ENCODE measurements at places on chromosomes 1 and 21. TPM values are rescaled to one million over a fixed set of nuclear protein-coding genes. Genes with fewer than 3 reads are reported as not detected.

Gene PPM1J
- total RNA-seq, result 0.59 TPM

Gene L1TD1
- total RNA-seq, result 0.12 TPM

Gene CELA2A
- total RNA-seq, result not detected

Gene RAD54L
- total RNA-seq, result 9.9 TPM

Gene OPRD1
- total RNA-seq, result 0.10 TPM

Gene CHODL
- total RNA-seq, result 0.22 TPM

Gene KRTAP10-3
- total RNA-seq, result not detected

Gene LORICRIN
- total RNA-seq, result not detected

Gene CSF3R
- total RNA-seq, result not detected

Gene FOXD2
- 1.0 TPM for total RNA-seq

Gene TSPAN1
- 1.6 TPM for total RNA-seq

- H3K4me3 ChIP-seq, result no peak overlapping the region
- DNase-seq, result no peak
- H3K36me3 ChIP-seq, result no peaks in the 10 kb centered on the region
- peaks cover 31% of the 10 kb centered on the region for H3K27me3 ChIP-seq
- H3K4me1 ChIP-seq, result no peaks in the 10 kb centered on the region
- H3K27ac ChIP-seq, result no peak overlapping the region
Measured at GRCh38 chr1:165434281-165434680, 10.6 kb downstream of the RXRG start.

DNA sequence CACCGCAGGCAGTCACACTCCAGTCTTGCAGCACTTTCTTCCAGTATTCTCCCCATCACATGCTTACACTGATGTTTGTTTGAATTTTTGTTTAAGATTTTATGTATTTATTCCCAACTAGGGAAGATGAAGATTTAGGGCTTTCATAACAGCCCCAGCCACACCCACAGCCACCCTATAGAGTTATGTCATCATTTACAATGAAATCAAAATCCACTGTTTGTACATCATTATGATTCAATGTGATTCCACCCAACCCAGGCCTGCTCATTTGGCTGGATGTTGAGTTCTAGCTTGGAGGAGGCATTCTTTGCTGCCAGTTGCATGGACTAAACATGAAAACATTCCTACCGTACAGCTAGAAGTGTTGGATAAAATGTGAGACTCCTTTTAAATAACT, 35.8 kb downstream of the RIPK4 start:
- H3K27ac ChIP-seq, result no peak overlapping the region
- peaks cover 22% of the 10 kb centered on the region for H3K4me1 ChIP-seq
- no peak for DNase-seq
- peaks cover 8% of the 10 kb centered on the region for H3K36me3 ChIP-seq

- H3K4me1 ChIP-seq, result no peaks in the 10 kb centered on the region
- no peaks in the 10 kb centered on the region for H3K36me3 ChIP-seq
- H3K27ac ChIP-seq, result no peak overlapping the region
- H3K27me3 ChIP-seq, result no peaks in the 10 kb centered on the region
- H3K4me3 ChIP-seq, result no peak overlapping the region
Measured at GRCh38 chr1:247656221-247656875, 23.2 kb downstream of the OR13G1 start.

DNA sequence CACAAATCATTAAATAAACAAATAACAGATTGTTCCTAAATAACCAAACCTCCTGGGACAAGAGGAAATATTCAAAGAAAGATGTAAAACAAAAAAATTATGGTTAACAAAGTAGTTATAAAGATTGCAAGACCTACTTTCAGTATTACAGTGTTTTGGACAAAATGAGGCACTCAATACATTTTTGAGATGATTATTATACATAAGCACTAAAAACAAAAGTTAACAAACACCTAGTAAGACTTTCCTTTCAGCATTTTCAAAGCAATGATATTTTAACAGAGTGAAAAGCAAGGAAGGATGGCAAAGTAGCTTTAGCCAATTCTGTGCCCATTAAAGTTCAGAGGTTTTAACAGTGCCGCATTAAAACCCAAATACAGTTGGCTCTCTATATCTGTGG, 17.2 kb downstream of the OMA1 start:
- no peak for DNase-seq
- H3K27ac ChIP-seq, result no peak overlapping the region
- no peaks in the 10 kb centered on the region for H3K4me1 ChIP-seq

DNA sequence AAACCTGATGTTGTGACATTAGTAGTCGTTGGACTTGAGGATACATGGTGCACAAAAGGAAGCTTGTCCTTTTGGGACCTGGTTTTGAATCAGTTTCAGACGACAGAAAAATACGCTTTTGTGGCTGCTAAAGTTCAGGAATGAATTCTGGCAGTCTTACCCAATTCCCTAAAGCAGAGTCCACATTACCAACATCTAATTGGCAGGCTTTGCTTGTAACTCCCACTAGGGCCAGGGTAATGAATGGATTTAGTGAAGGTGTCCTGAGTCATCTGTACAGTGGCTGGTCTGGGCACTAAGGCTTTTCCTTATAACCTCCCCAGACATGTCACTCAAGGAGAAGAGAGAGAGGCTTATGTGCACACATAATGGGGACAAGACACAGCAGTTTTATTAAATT, 66.2 kb upstream of the RNPC3 start:
- H3K4me3 ChIP-seq, result no peak overlapping the region
- H3K27me3 ChIP-seq, result no peaks in the 10 kb centered on the region
- no peaks in the 10 kb centered on the region for H3K36me3 ChIP-seq
- H3K27ac ChIP-seq, result no peak overlapping the region
- no peak for DNase-seq

GRCh38 chr1:201015551-201016091, 7.9 kb downstream of the KIF21B start:
- H3K4me1 ChIP-seq, result peaks cover 45% of the 10 kb centered on the region
- no peaks in the 10 kb centered on the region for H3K36me3 ChIP-seq
- no peaks in the 10 kb centered on the region for H3K27me3 ChIP-seq
- H3K4me3 ChIP-seq, result peak overlapping the region; percentile 52

DNA sequence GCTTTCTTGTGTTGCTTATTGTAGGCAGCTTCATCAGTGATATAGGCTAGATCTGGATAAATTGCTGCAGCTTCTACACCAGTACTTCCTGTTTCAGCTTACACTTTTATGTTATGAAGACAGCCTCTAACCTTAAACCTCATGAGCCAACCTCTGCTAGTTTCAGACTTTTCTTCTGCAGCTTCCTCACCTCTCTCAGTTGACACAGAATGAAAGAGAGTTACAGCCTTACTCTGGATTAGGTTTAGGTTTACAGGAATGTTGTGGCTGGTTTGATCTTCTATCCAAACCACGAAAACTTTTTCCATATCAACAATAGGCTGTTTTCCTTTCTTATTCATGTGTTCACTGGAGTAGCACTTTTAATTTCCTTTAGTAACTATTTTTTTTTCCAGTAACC, 76.9 kb upstream of the RNPC3 start:
- no peaks in the 10 kb centered on the region for H3K27me3 ChIP-seq
- H3K27ac ChIP-seq, result no peak overlapping the region
- no peak for DNase-seq
- H3K4me3 ChIP-seq, result no peak overlapping the region

- peaks cover 15% of the 10 kb centered on the region for H3K4me1 ChIP-seq
- H3K4me3 ChIP-seq, result no peak overlapping the region
- no peaks in the 10 kb centered on the region for H3K27me3 ChIP-seq
- no peak for DNase-seq
- H3K27ac ChIP-seq, result peak overlapping the region; percentile 46
Measured at GRCh38 chr1:100657876-100658715, 61.4 kb upstream of the VCAM1 start.

DNA sequence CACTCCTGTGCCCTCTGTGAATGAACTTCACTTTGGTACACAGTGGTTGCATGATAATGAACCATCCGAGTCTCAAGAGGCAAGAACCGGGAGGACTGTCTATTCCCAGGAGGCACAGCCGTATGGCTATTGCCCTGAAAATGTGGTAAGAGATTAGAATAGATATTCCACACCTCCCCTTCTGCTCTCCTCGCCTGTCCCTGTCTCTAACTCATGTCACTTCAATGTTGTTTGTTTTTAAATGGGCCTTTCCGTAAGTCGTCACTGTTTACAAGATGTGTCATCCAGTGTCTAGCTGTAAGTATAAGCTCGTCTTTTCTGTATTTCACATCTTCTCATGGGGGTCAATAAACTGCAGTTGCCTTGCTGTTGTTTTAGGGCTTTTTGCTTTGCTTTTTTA, 122.2 kb downstream of the PATJ start:
- no peaks in the 10 kb centered on the region for H3K4me1 ChIP-seq
- no peak overlapping the region for H3K4me3 ChIP-seq
- H3K36me3 ChIP-seq, result peaks cover 9% of the 10 kb centered on the region
- H3K27ac ChIP-seq, result no peak overlapping the region
- DNase-seq, result no peak

DNA sequence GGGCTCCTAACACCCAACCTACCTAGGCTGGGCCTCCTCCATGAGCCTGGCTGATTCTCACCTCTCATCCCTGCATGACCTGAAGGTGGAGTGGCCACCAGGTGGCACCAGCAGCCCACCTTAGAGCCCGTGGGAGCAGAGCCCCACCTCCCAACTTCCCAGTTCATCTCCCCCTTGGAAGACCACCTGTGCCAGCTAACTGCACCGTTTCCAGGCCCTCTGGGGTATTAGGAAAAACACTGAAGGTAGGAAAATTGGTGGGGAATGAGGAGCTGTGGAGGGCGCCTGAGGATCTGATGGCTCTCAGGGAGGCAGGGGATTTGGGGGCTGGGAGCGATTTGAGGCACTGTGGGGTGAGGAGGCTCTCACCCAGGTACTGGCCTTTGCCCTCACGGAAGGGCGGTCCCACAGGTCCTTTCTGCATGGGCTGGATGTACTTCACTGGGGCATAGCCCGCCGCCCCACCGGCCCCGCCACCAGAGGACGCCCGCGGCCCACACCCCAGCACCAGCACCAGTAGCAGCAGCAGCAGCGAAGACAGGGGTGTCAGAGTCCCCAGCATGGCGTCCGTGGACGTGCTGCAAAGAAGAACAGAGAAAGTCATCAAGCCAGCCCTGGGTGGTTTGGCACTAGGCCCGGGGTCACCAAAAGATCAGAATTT, 11.1 kb downstream of the ADPRS start:
- DNase-seq, result no peak
- no peaks in the 10 kb centered on the region for H3K36me3 ChIP-seq
- H3K4me3 ChIP-seq, result no peak overlapping the region
- H3K27me3 ChIP-seq, result no peaks in the 10 kb centered on the region

GRCh38 chr1:209029737-209030136, 553.8 kb upstream of the CAMK1G start:
- no peak overlapping the region for H3K27ac ChIP-seq
- no peaks in the 10 kb centered on the region for H3K4me1 ChIP-seq
- peaks cover 13% of the 10 kb centered on the region for H3K27me3 ChIP-seq
- no peak overlapping the region for H3K4me3 ChIP-seq
- no peaks in the 10 kb centered on the region for H3K36me3 ChIP-seq
- DNase-seq, result no peak

DNA sequence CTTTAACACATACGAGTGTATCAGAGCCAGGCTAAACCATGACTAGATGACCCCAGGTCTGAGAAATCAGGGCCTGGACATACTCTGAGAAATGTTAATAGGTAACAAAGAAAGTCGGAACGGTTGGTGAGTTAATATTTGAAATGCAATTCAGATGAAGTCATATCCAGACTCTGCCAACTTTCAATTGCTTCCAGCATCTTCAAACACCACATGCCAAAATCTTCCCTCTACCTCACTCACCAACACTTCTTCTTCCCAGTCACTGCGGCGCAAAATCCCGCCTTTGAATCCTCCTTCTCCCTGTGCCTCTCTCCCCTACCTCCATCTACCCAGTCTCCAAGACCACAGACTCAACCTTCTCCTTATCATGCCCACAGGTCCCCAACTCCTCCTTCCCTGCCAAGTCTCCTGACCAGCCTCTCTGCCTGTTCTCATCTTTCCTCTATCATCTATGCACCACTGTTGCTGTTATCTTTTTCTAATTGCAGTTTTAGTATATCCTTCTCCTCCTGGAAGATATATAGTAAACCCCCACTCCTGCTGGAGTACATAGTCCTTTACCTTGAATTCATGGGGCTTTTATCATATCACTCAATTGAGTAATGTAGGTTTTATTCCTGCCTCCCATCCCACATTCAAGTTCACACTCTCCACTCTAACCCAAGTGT, 41.3 kb downstream of the ZBTB18 start:
- peak overlapping the region; percentile 75 for H3K27ac ChIP-seq
- H3K4me3 ChIP-seq, result no peak overlapping the region
- H3K4me1 ChIP-seq, result peaks cover 15% of the 10 kb centered on the region
- DNase-seq, result no peak
- no peaks in the 10 kb centered on the region for H3K27me3 ChIP-seq

DNA sequence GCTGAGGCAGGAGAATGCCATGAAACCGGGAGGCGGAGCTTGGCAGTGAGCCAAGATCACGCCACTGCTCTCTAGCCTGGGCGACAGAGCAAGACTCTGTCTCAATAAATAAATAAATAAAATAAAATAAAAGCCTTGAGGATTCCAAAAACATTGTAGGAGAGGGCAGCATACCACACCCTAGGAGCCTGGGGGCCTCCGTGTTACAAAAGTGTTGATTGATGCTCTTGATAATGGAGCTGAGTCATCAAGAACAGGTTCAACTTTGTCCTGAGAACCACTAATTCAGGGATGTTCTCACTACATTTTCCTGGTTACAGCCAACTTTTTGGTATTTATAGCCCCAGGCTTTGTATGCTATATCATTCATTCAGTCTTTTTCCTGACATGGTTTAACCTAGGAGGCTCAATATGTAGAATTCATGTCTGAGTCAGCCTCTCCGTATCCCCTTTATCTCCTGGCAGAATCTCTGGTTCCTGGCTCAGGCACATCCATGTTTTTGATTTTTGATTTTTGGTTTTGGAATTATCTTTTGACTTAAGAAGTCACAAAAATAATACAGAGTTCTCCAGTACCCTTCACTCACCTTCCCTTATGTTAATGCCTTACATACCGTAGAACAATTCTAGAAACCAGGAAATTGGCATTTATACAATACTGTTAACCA, 69.4 kb downstream of the LRRC8D start:
- DNase-seq, result no peak
- H3K27me3 ChIP-seq, result no peaks in the 10 kb centered on the region
- no peaks in the 10 kb centered on the region for H3K36me3 ChIP-seq
- no peak overlapping the region for H3K27ac ChIP-seq
- H3K4me3 ChIP-seq, result no peak overlapping the region
- H3K4me1 ChIP-seq, result peaks cover 43% of the 10 kb centered on the region

GRCh38 chr1:156665539-156665938, 11.7 kb downstream of the NES start:
- H3K4me1 ChIP-seq, result peaks cover 59% of the 10 kb centered on the region
- H3K27me3 ChIP-seq, result peaks cover 3% of the 10 kb centered on the region
- H3K27ac ChIP-seq, result no peak overlapping the region
- no peak for DNase-seq

GRCh38 chr1:116507631-116508030, 63.2 kb downstream of the CD58 start:
- DNase-seq, result no peak
- no peak overlapping the region for H3K27ac ChIP-seq
- H3K4me1 ChIP-seq, result peaks cover 31% of the 10 kb centered on the region
- peaks cover 2% of the 10 kb centered on the region for H3K36me3 ChIP-seq

- no peaks in the 10 kb centered on the region for H3K27me3 ChIP-seq
- no peak overlapping the region for H3K4me3 ChIP-seq
- H3K36me3 ChIP-seq, result peaks cover 1% of the 10 kb centered on the region
- no peak for DNase-seq
- H3K4me1 ChIP-seq, result no peaks in the 10 kb centered on the region
Measured at GRCh38 chr1:245356891-245357585, 202.3 kb downstream of the KIF26B start.
